ENCODE measurements at places on chromosomes 5 and 9. TPM values are rescaled to one million over a fixed set of nuclear protein-coding genes. Genes with fewer than 3 reads are reported as not detected.
A peak's percentile ranks its signal among the peaks of the same experiment; 100 is the strongest.

Gene SCGB3A2
- not detected for total RNA-seq

DNA sequence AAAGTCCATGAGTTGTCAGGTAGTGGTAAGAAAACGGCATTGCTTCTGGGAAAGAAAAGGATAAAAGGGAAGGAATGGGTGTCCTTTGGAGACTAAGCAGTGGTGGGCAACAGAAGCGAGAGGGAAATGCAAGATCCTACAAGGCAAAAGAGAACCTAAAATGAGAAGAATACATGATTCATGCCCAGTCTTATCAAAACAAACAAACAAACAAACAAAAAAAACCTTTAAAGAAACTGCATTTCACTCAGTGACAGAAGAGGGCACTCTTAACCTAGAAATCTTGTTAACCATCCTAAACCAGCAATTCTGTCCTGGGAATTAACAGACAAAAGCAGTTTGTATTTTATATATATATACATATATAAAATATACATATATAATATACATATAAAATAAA, 88.5 kb downstream of the SUSD1 start:
- DNase-seq, result peak; percentile 30

GRCh38 chr5:56140073-56140472, 93.1 kb downstream of the ANKRD55 start:
- no peak for DNase-seq

DNA sequence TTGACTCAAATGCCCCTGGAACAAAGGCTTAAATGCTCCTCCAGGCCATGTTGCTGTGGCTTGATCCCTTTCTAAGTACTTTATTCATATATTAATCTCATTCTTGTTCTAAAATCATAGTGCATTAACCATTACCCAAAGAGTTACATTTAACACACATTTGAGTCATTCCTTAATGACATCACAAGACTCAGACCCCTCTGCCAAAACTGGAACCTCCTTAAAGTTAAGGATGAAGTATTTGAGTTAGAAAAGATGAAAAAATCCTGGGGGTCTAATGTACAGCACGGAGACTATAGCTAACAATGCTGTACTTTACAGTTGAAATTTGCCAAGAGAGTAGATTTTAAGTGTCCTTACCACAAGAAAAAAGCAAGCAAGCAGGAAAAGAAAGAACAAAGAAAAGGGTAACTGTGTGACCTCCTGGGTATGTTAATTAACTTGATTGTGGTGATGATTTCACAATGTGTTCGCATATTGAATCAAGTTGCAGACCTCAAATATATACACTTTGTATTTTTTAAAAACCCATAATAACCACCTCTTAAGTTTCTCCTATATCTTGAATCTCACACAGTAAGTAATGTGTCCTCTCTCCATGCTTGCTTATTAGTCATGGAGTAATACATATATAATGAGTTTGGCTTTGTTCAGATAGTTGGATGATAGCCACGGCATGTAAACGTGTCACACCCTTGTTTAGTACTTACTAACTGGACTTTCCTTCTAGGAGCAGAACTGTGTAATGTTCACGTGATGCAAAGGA, 376.9 kb downstream of the SEMA5A start:
- no peak for DNase-seq

- DNase-seq, result no peak
Measured at GRCh38 chr5:73114044-73114688, 6.2 kb upstream of the TMEM171 start.

- no peak for DNase-seq
Measured at GRCh38 chr9:109328978-109329637, 8.2 kb upstream of the EPB41L4B start.

GRCh38 chr5:162550236-162550635, 482.7 kb downstream of the GABRG2 start:
- DNase-seq, result no peak

GRCh38 chr5:107670932-107671741, at the start of gene EFNA5:
TSS of gene EFNA5 (minus strand) at chr5:107670937.
- DNase-seq, result peak; percentile 43

- no peak for DNase-seq
Measured at GRCh38 chr5:59275510-59276324, 617.8 kb downstream of the PDE4D start.
